ENCODE measurements at places on chromosomes 5 and 9. TPM values are rescaled to one million over a fixed set of nuclear protein-coding genes. Genes with fewer than 3 reads are reported as not detected.

The GPR150 gene
- not detected for total RNA-seq

- no peak for DNase-seq
Observed at GRCh38 chr5:1505506-1506241, 18.1 kb downstream of the LPCAT1 start.

DNA sequence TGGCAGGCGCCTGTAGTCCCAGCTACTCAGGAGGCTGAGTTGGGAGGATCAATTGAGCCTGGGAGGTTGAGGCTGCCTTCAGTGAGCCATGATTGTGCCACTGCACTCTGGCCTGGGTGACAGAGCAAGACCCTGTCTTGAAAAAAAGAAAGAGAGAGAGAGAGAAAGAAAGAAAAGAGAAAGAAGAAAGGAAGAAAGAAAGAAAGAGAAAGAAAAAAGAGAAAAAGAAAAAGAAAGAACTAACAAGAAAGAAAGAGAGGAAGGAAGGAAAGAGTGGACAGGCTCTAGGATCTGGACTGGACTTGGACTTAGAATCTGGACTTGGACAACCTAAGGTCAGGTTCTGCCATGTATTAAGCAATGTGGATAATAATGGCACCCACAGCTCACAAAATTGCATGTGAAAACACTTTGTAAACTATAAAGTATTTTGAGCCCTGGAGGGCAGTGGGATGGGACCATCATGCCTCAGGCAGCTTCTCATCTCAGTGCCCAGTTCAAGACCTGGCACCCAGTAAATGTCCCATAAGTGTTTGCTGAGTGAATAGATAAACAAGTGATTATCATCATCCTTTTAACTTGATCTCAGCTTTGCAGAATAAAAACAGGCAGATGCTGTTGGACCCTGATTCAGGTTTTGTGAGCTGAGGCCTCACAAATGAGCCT, 12.8 kb upstream of the PHF19 start:
- no peak for DNase-seq

The ALDOB gene
- not detected for total RNA-seq

GRCh38 chr5:135996611-135997010, 32.2 kb upstream of the TGFBI start:
- DNase-seq = no peak

Data from omental fat pad (tissue), 4 donors.